ENCODE measurements at places on chromosomes 12 and 14.
A peak's percentile ranks its signal among the peaks of the same experiment; 100 is the strongest.

DNA sequence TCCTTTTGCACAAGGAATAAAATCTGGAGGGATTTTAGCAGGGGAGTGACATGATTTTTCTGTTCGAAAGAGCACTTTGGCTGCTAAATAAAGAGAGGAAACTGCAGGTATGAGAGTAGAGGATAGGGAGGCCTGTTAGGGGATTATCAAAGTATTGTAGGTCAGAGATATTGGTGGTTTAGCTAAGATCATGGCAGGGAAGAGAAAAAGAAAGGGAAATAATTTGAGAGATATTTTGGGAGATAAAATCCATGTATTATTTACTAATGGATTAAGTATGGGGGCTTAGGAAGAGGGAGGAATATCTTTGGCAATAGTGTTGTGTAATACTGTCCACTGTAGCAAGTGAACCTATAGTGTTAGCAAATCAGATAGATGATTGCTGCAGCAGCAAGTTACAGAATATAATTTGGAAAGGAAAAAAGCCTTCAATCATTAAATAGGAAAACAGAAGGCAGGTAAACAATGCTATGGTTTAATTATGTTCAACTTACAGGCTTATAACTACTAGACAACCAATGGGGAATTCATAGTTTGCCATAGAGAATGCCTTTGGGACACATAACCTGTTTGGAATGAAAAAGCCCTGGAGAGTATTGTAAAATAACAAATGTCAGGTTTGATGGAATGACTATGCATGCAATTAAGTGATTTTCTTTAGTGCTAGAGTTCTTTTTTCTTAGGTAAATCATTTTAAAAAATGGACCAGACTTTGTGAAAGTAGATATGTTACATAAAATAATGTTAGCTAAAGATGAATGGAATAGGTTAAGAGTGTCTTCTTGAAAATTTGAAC lies 50.5 kb downstream of the ADIPOR2 start:
- DNase-seq: no peak

DNA sequence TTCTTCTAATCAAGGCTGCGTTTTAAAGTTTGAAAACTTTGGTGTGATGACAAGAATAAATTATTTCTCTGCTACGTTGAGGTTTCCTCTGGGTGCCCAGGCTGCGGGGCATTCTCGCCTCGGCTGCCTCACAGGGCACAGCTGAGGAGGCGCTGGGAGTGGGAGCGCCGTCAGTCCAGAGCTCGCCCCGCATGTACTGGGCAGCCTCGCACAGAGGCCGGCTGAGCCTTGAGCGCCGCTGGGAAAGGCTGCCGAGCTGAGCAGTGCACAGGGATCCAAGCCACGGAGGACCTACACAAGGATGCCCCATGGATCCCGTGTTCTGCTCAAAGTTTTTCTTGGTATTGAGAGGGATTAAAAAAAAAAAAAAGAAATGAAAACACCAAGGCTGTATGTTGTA lies 11.6 kb downstream of the RFX4 start:
- no peak for DNase-seq

DNA sequence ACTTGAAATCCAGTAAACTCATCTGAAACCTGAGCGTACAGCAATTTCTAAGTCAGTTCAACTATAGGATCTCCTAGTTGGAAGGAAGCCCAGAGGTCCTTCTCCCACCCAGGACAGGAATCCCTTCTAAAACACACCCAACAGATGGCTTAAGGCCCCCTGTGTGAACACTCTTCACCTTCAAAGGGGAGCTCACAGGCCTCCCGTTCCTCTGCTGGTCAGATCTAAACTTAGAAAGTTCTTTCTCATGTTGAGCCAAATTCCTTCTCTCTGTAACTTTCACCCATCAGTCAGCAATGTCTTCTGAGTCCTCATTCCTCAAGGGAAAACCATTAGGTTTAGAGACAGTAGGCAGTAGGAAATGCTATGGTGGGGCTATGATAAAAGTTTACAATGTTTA lies 355.2 kb downstream of the PCNX1 start:
- no peak for DNase-seq

DNA sequence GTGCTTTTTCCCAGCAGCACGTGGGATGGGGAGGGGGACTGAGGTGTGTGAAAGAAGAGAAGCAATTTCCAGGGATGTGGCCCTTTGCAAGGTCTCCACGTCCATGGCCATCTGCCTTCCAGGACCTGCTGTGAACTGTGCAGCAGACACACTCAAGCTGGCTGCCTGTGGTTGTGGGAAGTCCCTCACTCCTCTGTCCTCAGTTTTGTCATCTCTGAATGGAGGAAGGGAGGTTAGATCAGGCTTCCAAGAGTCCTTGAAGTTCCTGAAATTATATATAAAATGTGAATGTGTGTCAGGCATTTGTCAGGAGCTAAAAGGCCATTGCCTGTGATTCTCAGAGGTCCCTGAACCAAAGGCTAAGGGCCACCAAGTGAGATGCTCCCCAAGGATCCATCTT lies 328.2 kb downstream of the CACNA1C start:
- no peak for DNase-seq

- no peak for DNase-seq
Observed at GRCh38 chr14:53310412-53310811, 157.3 kb upstream of the DDHD1 start.

- no peak for DNase-seq
Observed at GRCh38 chr14:28321475-28322244, 444.9 kb upstream of the FOXG1 start.

- no peak for DNase-seq
Observed at GRCh38 chr12:91252341-91252740, 69.7 kb upstream of the DCN start.

GRCh38 chr12:121137512-121137911 lies 4.8 kb downstream of the P2RX7 start:
- no peak for DNase-seq

DNA sequence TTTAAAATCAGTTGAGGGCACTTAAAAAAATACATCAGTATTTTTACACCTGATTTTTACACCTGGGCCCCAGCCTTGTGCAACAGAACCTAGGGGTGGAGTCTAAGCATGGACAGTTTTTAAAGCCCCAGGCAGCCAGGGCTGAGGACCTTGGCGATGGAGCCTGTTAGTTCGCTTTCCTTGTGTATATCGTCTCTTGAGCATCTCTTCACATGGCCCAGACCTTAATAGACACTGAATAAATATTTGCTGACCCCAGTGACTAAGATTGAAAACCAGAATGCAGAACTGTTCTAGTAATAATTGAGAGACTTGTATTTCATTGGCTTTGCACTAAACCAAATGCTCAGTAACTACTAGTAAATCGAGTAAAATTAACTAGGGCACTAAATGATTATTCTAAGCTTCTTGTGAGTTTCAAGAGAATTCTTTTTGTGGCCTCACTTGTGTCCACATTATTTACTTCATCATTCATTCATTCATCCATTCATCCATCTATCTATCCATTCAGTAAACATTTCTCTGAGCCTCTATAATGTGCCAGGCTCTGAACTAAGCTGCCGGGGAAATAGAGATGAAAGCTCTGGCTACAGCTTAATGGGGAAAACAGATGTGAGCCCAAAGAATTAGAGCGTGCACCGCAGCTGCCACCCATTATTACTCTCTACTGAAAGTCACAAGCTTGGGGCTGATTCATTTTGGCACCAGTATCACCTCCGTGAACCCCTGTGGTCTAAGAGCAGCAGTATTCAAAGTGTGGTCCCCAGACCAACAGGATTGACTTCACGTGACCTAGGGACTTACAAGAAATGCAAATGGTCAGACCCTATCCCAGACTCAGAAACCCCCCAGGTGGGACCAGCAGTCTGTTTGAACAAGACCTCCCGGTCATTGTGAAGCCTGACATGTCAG lies 30.7 kb upstream of the BCL7A start:
- DNase-seq: peak; percentile 63

- DNase-seq: no peak
Observed at GRCh38 chr14:39366460-39367386, 65.5 kb downstream of the FBXO33 start.

- no peak for DNase-seq
Observed at GRCh38 chr12:2666411-2666810, 128.4 kb upstream of the FKBP4 start.

- DNase-seq: peak; percentile 58
Observed at GRCh38 chr12:27179400-27180214, 64.5 kb upstream of the STK38L start.

DNA sequence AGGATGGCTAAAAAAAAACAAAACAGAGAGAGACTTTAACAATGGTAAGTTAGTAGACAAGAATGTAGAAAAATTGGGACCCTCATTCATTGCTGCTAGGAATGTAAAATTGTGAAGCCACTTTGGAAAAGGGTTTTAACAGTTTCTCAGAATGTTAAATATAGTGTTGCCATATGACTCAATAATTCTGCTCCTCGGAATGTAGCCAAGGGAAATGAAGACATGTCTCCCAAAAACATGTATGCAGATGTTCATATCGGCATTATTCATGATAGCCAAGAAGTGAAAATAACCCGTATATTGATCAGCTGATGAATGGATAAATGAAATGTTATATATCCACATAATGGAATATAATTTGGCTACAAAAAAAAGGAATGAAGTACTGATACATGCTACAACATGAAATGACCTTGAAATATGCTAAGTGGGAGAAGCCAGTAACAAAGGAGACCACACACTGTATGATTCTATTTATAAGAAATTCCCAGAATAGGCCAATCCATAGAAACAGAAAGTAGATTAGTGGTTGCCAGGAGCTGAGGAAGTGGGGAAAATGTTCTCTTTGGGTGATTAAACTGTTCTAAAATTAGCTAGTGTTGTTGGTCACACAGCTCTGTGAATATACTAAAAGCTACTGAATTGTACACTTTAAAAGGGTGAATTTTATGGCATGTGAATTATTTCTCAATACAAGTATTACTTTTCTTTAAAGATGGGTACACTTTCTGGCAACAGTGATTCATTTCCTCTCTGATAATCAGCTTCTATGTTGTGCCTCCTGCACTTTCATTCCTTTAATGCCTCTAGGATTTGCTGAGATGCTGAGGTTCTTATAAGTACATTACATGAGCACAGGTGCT lies 132.5 kb downstream of the DAAM1 start:
- no peak for DNase-seq

- no peak for DNase-seq
Observed at GRCh38 chr14:54681811-54682261, 114.9 kb downstream of the SAMD4A start.

DNA sequence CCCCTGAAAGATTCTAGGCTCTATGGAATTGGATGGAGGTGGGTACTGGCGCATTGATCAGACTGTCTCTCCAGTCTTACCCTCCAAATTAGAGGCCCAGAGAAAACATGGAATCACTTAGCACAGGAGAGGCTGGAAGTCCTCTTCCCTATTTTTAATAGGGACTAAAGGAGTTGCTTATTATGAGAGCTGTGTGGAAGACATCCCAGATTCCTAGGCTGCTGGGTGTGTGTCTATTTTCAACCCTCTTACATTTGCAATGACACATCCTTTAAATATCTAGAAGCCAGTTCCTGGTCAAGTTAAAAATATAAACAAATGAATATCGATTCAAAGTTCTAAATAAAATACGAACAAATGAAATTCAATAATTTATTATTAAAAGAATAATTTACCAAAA lies 58.3 kb upstream of the ARID2 start:
- DNase-seq: no peak

DNA sequence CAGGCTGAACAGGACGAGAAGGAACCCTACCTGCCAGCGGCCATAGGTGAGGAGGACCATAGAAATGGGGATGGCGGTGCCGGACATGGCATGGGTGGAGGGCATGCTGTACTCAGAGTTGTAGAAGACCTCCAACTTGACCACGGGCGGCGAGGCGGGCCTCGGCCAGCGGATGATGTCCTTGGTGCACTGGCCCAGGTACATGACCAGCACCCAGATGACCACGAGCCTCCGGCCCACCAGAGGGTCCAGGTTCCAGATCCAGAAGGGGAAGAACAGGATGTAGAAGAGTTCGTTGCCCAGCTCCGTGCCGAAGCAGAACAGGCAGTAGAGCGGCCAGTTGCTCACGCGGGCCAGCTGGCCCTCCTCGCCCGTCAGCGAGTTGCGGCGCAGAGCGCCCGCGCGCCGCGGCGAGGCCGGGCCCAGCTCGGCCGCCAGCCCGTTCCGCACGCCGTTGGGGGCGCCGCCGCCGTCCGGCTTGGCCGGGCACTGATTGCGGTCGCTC lies 582 bp downstream of the SGPP1 start:
- peak; percentile 42 for DNase-seq

DNA sequence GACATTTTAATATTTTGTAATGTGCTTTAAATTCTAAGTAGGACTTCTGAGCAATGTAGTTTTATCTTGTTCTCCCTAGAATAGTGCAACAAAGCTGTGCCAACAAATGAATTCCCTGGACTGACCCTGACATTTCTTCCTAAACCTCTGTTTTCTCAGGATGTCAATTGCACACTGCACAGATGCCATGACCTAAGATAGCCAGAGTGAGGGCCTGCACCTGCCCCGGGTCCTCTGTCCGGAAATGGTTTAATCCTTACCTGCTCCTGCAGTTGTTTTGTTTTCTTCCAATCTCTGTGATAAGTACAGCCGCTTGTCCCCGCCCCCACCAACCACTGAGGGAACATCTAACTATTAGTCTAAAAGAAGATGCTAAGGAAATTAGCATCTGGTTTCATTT lies 831.5 kb downstream of the GALC start:
- no peak for DNase-seq

- DNase-seq: no peak
Observed at GRCh38 chr14:61391119-61391518, 69.7 kb downstream of the PRKCH start.

DNA sequence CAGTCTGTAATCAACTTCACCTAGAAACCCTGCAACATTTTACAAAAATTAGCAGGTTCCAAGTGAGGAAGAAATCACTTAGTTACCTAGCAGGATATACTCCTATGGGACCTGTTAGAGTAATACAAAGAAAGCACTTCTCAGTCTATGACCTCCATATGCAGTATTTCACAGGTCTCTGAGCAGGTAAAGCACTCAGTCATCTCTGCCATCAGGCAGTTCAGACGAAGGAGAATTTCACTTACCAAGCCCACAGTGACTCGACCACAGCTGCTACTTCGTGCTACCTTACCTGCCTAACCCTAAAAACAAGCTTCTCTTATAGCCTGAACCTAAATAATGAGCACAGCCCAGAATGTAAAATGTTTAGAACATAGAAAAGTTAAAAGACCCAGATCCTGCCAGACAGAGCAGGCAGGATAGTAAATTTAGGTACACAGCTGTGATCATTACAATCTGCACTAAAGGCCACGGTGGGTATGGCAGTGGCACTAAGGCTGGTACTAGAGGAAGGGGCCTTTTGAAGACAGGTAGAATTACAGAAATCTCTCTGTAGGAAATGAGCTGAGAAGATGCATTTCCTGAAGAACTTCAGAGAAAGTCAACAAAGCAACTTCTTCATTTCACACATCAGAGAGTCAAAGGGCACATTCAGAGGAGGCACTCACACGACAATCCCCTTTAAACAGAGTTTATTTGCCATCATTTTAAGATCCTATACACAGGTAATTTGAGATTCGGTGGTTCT lies 35.7 kb downstream of the DCAF5 start:
- DNase-seq: no peak

All from activated CD4-positive, alpha-beta T cell treated with anti-CD3 and anti-CD28 coated beads for 36 hours (primary cell).